AG08395 (cell line): ENCODE measurements at places on chromosomes 7 and 10.

DNA sequence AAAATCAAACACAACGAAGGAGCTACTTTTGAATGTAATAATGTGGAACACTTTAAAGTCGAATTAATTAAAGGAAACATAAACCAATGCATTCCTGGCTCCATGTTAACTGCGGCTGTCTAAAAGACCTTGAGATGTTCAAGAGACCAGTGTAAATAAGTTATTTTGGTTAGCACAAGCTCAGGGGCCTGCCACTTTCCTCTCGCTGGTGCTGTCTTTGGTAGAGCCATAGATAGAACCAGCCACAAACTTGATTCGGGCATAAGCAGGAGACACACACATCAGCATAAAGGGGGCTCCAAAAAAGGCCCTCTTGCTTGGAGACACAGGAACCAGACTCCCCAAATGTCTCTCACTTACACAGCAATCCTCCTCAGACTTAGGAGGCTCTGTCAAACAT is 121.6 kb upstream of the TBX20 start:
- no peak for DNase-seq

GRCh38 chr10:71756311-71757191 is 16.8 kb downstream of the VSIR start:
- DNase-seq, result peak; percentile 62

DNA sequence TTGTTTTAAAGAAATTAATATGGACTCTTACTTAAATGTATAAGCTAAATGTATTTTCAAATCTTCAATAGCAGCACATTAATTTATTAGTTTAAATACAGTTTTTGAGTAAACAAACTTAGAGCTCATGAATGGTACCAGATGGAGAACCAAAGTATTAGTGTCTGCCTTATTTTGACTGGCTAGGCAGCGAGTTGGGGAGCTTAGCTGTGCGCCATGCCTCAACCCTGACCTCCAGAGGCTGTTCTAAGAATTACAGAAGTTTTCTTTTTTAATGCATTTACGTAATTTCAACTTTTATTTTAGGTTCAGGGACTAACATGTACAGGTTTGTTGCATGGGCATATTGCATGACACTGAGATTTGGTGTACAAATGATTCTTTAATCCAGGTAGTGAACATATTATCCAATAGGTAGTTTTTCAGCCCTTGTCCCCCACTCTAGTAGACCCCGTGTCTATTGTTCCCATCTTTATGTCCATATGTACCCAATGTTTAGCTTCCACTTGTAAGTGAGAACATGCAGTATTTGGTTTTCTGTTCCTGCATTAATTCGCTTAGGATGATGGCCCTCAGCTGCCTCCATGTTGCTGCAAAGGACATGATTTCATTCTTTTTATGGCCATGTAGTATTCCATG is 166.8 kb downstream of the IQUB start:
- DNase-seq, result peak; percentile 9

- no peak for DNase-seq
Observed at GRCh38 chr10:72252972-72253371, 20.8 kb upstream of the DDIT4 start.

GRCh38 chr10:11532306-11532705 is 79.1 kb downstream of the USP6NL start:
- no peak for DNase-seq

GRCh38 chr7:135672560-135673359 is 10.4 kb downstream of the STMP1 start:
- peak; percentile 75 for DNase-seq

DNA sequence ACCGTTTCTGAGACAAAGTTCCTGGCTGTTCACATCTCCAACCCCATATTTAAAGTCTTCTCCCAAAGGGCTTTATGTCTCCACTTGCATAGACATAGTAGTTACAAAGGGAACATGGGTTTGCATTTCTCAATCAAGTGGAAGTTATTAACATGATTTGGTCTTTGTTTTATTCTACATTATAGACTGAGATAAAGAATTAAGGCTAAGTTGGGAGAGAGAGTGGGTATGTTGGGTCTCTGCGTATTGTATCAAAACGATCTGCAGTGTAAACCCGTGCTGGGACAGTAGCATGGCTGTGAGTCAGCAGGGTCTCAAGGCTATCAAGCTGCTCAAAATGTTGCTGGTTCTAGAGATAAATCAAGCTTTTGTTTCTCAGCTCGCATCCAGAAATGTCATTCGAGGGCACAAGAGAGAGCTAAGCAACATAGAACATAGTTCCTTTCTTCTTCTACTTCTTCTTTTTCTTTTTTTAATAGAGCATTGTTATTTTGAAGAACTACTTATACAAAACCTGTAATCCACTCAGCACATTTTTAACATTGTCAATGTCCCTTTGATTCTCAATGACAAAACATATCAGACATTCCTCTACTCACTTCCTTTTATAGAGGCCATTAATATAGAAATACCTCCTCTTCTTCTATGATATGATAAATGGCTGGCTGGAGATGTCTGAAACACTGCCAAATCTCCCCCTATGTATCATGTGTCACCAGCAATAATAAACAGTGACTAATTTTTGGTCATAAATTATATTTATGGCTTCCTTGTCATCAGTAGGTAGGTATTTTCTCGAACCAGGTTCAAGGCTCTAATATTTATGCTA is 34.5 kb upstream of the RHOBTB1 start:
- no peak for DNase-seq

GRCh38 chr7:19670806-19671205 is 38.0 kb downstream of the POLR1F start:
- DNase-seq, result no peak

GRCh38 chr7:157784041-157784835 is 447.4 kb downstream of the DNAJB6 start:
- no peak for DNase-seq

DNA sequence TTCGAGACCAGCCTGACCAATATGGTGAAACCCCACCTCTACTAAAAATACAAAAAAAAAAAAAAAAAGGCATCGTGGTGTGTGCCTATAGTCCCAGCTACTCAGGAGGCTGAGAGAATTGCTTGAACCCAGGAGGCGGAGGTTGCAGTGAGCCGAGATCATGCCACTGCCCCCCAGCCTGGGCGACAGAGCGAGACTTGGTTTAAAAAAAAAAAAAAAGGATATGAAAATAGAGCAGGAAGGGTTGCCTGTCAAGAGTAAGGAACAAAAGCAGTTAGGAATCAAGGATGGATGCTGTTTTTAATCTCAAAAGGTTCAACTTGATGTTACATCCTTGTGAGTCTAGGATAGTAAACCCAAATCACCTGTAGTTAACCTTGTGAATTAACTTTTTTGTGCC is 11.8 kb upstream of the ASCC1 start:
- DNase-seq, result no peak

- no peak for DNase-seq
Observed at GRCh38 chr7:47186316-47186715, 395.6 kb downstream of the TNS3 start.

DNA sequence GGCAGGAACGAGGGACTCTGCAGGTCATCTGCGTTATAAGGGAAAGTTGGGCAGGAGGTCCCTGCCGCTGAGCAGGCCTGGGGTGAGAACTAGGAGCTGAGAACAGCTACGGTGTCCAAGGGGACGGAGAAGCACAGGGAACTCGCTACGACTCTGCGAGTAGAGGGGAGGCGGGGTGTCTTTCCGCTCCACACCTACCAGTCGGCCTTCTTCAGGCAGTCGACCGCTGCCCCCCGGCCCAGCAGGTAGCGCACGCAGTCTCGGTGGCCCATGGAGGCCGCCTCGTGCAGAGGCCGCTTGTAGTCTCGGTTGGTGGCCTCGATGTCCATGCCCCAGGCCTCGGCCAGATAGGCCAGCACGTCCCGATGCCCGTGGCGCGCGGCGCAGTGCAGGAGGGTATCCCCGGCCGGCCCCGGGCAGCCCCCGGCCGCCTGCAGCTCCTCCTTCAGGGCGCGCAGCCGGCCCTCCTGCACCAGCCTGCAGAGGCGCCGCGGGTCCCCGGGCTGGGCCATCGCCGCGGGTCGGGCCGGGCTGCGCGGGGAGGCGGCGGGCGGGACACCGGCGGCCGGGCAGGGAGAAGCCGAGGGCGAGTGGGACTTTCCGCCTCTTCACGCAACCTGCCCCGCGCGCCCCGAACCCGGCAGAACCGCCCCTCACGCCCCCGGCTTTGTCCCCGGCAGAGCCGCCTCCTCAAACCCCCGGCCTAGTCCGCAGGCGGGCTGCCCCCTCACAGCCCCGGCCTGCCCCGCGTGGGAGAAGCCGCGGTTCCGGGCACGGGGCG is 660 bp downstream of the ANKRD16 start:
- DNase-seq, result no peak

- peak; percentile 47 for DNase-seq
Observed at GRCh38 chr10:52566471-52567246, 205.9 kb downstream of the MBL2 start.

- DNase-seq, result no peak
Observed at GRCh38 chr7:14195871-14196270, 206.4 kb upstream of the ETV1 start.

- no peak for DNase-seq
Observed at GRCh38 chr7:113044394-113044793, 42.2 kb downstream of the GPR85 start.

- no peak for DNase-seq
Observed at GRCh38 chr10:24574161-24574560, 149.5 kb downstream of the ARHGAP21 start.

DNA sequence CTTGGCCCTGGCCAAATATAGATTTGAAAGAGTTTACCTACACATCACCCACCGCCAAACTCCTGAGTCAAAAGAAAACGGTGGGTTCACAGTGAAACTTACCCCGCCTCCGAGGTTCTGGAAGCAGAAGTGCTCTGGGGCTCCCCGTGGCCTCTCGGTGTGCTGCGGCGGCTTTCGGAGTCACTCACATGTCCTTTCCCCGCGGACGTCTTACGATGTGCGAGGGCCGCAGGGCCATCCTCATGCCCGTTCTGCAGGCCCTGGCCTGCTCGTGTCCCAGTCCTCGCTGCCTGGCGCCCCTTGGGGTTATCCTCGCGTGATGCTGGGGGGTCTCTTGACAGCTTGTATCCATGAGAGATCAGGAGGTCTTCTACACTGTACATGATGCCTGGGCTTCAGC is 12.0 kb downstream of the JCAD start:
- DNase-seq, result no peak

GRCh38 chr10:1359626-1359955 is 303.4 kb downstream of the WDR37 start:
- no peak for DNase-seq

DNA sequence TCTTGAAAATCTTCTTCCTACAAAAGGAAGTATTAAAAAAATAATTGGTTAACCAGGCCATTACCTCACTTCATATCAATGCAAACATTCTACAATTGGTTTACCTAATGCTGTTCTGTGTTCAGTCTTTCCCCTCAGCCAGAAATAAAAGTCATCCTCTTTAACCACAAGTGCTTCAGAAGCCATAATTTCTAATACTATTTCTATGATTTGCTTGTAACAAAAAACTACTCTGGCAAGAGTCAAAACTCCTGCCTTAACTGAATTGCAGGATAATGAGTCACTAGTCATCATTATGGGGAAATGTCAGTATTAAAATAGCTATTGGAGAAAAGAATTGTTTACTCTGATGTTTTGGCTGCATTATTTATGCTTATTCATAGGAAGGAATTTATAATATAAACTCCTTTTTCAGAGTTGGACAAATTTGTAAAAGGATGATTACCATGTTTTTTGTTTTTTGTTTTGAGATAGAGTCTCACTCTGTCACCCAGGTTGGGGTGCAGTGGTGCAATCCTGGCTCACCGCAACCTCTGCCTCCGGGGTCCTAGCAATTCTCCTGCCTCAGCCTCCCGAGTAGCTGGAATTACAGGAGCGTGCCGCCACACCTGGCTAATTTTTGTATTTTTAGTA is 55.5 kb upstream of the ODAD2 start:
- DNase-seq, result peak; percentile 76

DNA sequence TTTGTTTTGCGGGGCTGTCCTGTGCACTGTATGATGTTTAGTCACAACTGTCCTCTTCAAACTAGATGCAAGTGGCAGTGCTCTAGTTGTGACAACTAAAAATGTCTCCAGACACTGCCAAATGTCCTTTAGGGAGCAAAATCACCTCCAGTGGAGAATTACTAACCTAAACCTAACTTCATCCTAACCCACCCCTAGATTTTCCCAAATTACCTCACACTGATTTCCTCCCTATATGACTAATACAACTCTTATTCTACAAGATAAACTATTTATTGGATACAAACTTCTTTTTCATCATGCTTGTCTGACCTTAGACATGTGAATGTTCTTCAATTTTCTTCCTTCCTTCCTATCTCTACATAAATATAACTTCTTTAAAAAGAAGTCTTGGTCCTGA is 26.4 kb downstream of the PNPLA8 start:
- DNase-seq, result no peak

GRCh38 chr7:25762511-25763462 is 389.2 kb upstream of the NFE2L3 start:
- no peak for DNase-seq

DNA sequence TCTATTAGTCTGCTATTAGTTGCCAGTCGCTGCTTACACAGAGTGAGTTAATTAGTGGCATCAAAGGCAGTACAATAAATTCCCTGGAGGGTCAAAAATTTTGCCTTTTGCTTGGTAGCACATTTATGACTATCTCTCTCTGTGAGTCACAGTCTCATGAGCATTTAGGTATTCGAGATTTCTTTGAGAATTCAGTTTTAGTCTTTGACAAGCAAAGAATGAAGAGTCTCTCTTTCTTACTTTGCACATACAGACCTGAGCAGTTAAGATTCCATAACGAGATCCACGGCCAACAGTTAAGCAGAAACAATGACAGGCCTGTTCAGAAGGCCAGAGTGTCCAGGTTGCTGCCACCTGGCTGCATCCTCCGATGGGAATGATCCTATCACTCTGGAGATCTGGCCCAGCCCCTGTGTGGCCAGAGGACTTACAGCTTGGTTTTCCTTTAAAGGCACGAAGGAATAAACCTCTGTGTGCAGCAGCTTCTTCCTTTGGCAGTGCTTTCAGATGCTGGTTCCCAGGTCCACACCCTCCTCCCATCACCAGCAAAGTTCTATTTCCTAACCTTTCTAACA is 80.6 kb downstream of the GLI3 start:
- peak; percentile 40 for DNase-seq

DNA sequence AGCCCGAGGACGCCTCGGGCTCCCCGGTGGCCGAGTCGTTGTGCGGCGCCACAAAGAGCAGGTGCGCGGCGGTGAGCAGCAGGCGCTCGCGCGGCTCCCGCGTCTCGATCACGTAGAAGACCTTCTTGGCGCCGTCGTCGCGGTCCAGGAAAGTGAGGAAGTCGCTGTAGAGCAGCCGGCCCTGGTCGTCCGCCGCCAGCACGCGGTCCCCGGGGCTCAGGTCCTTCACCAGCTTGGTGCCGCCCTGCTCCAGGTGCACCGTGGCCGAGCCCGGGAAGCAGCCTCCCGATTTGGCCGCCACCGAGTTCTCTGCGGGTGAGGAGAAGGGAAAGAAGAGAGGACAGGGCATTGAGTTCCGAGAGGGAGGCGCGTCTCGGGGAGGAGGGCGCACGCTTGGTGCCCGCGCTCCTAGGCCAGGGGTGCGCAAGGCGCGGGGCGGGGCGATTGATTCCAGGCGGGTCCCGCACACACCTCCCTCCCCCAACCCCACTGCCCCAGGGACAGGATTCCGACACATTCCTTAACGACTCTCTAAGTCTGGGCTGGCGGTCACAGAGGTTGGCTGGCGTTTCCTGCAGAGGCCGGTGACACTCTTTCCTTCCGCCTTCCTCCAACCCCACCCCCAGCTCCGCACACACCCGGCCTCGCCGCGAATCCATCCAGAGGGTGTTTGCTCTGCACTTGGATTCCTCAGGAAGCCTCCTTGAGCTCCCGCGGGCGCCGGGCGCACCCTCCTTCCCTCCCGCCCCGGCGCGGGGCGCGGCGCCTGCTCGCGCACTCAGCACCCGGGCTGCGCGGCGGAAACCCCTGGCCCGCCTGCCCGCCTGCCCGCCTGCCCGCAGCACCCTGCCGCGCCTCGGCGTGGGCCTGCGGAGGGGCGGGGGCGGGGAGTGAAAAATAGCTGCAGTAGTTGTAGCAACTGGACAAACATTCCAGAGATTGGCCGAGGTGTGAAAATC is 8.6 kb downstream of the SHH start:
- DNase-seq, result no peak
